ENCODE measurements at places on chromosomes 12 and 14. TPM values are rescaled to one million over a fixed set of nuclear protein-coding genes. Genes with fewer than 3 reads are reported as not detected.
A peak's percentile ranks its signal among the peaks of the same experiment; 100 is the strongest.

- no peaks in the 10 kb centered on the region for H3K4me1 ChIP-seq
- H3K36me3 ChIP-seq = no peaks in the 10 kb centered on the region
- peaks cover 19% of the 10 kb centered on the region for H3K27me3 ChIP-seq
- no peak for DNase-seq
- H3K4me3 ChIP-seq = no peak overlapping the region
Observed at GRCh38 chr12:127785540-127785939, 481.4 kb upstream of the TMEM132C start.

BEGAIN gene
- 0.59 TPM for total RNA-seq

- no peaks in the 10 kb centered on the region for H3K4me1 ChIP-seq
- no peaks in the 10 kb centered on the region for H3K27me3 ChIP-seq
- no peak overlapping the region for H3K27ac ChIP-seq
Observed at GRCh38 chr14:77565289-77565993, 51.0 kb downstream of the SPTLC2 start.

NUAK1 gene
- 14.0 TPM for total RNA-seq

DNA sequence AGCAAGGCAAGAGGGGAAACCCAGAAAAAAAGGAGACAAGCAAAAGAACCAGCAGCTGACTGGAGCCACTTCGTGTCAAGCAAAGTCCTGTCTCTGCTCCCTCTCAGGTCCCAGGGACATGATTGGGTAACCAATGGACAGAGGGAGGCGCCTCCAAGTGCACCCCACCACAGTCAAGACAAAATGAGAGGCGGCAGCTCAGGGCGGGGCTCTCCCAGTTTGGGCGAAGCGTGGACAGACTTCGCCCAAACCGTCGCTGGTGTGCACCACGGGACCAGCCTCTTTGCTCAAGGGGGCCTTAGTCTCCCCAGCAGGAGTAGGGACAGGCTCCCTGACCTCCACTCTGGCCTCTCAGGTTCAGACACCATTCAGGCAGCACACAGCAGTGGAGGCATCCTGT lies 1.5 kb upstream of the BEGAIN start:
- no peaks in the 10 kb centered on the region for H3K36me3 ChIP-seq
- H3K4me1 ChIP-seq = no peaks in the 10 kb centered on the region
- peak; percentile 44 for DNase-seq
- no peak overlapping the region for H3K4me3 ChIP-seq
- peaks cover 59% of the 10 kb centered on the region for H3K27me3 ChIP-seq
- H3K27ac ChIP-seq = no peak overlapping the region

CRACR2A gene
- total RNA-seq = 1.1 TPM

- no peaks in the 10 kb centered on the region for H3K27me3 ChIP-seq
- no peak for DNase-seq
- H3K36me3 ChIP-seq = no peaks in the 10 kb centered on the region
- no peak overlapping the region for H3K27ac ChIP-seq
- H3K4me3 ChIP-seq = no peak overlapping the region
Observed at GRCh38 chr12:54865683-54866324, 11.5 kb downstream of the MUCL1 start.

- no peaks in the 10 kb centered on the region for H3K36me3 ChIP-seq
- DNase-seq = no peak
- H3K4me3 ChIP-seq = no peak overlapping the region
- H3K27ac ChIP-seq = no peak overlapping the region
Observed at GRCh38 chr14:91128699-91129098, 14.8 kb downstream of the DGLUCY start.

TAS2R9 gene
- not detected for total RNA-seq

PRPH gene
- total RNA-seq = 0.42 TPM

Measured in endodermal cell (in vitro differentiated cells).